ENCODE measurements at places on chromosomes 4 and X.

DNA sequence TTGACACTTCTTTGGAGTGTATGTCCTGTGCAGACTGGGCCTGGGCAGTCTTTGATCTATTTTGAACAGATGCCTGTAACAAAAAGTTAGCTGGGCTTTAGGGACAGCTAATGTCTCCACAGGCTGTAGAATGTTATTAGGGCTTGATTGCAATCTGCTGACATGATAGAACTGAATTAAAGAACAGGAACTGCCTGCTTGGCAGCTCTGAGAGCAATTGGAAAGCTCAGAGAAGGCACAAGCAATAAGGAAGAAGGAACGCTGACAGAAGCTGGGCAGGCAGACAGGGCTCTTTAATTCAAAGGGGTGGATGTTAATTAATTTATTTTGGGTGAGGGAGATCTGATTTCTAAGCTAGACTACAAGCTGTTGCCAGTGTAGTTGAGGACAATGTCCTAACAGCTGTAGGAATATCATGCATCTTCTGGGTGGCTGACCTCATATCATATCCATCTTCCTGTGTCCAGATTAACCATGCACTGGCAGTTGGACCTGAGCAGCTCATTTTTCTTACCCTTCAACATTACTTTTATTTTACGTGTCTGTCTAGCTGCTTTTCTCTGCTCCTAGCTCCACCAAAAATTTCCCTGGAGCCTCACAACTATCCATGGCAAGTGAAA is 20.7 kb upstream of the GRXCR1 start:
- no peak overlapping the region for H3K27ac ChIP-seq
- no peaks in the 10 kb centered on the region for H3K4me1 ChIP-seq
- no peak overlapping the region for H3K4me3 ChIP-seq
- peaks cover 70% of the 10 kb centered on the region for H3K27me3 ChIP-seq
- DNase-seq, result no peak

GRCh38 chr4:111506706-111507105 is 638.5 kb upstream of the FAM241A start:
- H3K36me3 ChIP-seq, result no peaks in the 10 kb centered on the region
- H3K4me1 ChIP-seq, result no peaks in the 10 kb centered on the region
- DNase-seq, result no peak
- H3K4me3 ChIP-seq, result no peak overlapping the region
- no peaks in the 10 kb centered on the region for H3K27me3 ChIP-seq

DNA sequence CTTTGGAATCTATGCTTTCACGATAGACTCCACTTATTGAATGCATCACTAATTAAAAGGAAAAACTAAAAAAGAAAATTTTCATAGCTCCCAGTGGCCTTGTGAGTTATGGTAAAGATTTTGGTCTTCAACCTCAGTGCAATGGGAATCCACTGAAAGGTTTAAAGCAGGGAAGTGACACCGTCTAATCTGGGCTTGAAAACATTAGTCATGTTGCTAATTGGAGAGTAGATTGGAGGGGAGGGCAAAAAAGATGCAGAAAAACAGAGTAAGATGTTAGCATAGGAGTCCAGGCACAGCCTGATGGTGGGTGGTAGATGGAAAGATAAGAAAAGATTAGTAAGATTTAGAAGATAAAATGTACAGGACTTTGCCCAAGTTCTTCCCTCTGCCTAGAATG is 633.1 kb upstream of the FTHL17 start:
- no peak overlapping the region for H3K27ac ChIP-seq
- H3K36me3 ChIP-seq, result no peaks in the 10 kb centered on the region
- no peaks in the 10 kb centered on the region for H3K4me1 ChIP-seq
- H3K4me3 ChIP-seq, result no peak overlapping the region

- no peak overlapping the region for H3K4me3 ChIP-seq
- H3K36me3 ChIP-seq, result no peaks in the 10 kb centered on the region
- no peaks in the 10 kb centered on the region for H3K4me1 ChIP-seq
Measured at GRCh38 chr4:22338796-22339195, 177.1 kb downstream of the ADGRA3 start.

DNA sequence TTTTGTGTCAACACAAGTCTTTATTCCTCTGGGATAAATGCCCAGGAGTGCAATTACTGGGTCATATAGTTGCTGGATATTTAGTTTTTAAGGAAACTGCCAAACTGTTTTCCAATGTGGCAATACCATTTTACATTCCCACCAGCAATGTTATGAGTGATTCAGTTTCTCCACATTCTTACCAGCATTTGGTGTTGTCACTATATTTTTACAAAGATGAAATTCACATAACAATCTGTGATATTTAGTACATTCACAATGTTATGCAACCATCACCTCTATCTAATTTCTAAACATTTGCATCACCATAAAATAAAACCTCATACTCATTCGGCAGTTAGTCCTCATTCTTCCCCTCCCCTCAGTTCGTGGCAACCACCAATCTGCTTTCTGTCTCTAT is 75.0 kb downstream of the MAMLD1 start:
- no peak overlapping the region for H3K27ac ChIP-seq
- H3K36me3 ChIP-seq, result peaks cover 2% of the 10 kb centered on the region
- H3K4me1 ChIP-seq, result no peaks in the 10 kb centered on the region
- H3K4me3 ChIP-seq, result no peak overlapping the region
- H3K27me3 ChIP-seq, result no peaks in the 10 kb centered on the region

DNA sequence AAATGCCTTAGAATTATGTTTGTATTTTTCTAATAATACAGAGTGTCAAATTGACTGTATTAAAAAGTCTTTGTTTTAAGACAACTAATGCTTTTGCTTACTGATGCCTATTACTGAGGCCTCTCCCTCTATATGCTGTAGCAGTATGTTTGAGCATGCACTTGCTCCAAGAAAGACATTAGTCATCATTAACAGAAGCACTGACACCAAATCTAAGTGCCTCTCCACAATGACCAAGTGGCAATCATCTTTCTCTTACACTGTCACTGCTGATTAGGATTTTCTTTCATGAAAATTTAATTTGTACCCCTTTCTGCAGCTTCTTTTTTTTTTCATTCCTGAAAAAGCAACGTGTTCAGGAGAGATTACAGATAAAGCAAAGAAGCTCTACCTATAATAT is 11.1 kb upstream of the MAB21L2 start:
- no peaks in the 10 kb centered on the region for H3K27me3 ChIP-seq
- no peak overlapping the region for H3K4me3 ChIP-seq
- H3K27ac ChIP-seq, result no peak overlapping the region
- peaks cover 20% of the 10 kb centered on the region for H3K4me1 ChIP-seq
- DNase-seq, result no peak

DNA sequence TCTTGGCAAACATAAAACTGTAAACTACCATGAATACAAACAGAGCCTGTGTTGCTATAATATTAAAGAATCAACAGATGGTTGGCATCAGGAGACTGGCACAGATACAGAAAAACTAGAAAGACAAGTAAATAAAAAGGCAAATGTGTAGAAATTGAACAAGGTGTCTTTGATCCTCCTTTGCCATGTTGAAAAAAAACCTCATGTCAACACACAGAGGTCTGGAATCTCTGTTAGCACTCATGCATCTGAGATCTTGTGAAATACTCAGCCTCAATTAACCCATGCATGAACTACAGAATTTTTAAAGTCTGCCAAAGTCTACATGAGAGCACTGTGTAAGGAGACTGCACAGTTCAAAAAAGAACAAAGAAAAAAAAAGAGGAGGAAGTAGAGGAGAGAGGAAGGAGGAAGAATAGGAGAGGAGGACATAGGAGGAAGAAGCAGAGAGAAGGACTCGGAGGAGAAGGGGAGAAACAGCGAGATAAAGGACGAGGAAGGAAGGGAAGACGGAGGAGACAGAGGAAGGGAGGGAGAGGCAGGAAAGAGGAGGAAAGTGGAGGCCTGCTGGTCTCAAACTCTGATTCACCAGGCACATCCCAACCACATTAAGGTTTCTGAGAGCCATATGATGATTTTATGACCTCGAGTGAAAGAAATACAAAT is 52.8 kb downstream of the PRDM5 start:
- no peaks in the 10 kb centered on the region for H3K4me1 ChIP-seq
- no peak for DNase-seq
- no peak overlapping the region for H3K4me3 ChIP-seq
- peak overlapping the region; percentile 1 for H3K27ac ChIP-seq
- no peaks in the 10 kb centered on the region for H3K27me3 ChIP-seq
- H3K36me3 ChIP-seq, result no peaks in the 10 kb centered on the region

- no peak for DNase-seq
- peaks cover 78% of the 10 kb centered on the region for H3K27me3 ChIP-seq
- H3K4me3 ChIP-seq, result no peak overlapping the region
- H3K27ac ChIP-seq, result no peak overlapping the region
- no peaks in the 10 kb centered on the region for H3K36me3 ChIP-seq
- H3K4me1 ChIP-seq, result no peaks in the 10 kb centered on the region
Measured at GRCh38 chr4:78945651-78946179, 6.5 kb upstream of the PAQR3 start.

GRCh38 chrX:146055733-146056132 is 238.1 kb downstream of the SLITRK2 start:
- no peaks in the 10 kb centered on the region for H3K36me3 ChIP-seq
- no peaks in the 10 kb centered on the region for H3K4me1 ChIP-seq
- DNase-seq, result no peak

GRCh38 chr4:53380221-53380620 is 2.8 kb downstream of the FIP1L1 start:
- no peak for DNase-seq
- H3K36me3 ChIP-seq, result peaks cover 43% of the 10 kb centered on the region
- no peak overlapping the region for H3K4me3 ChIP-seq
- H3K27ac ChIP-seq, result no peak overlapping the region
- no peaks in the 10 kb centered on the region for H3K27me3 ChIP-seq
- H3K4me1 ChIP-seq, result peaks cover 39% of the 10 kb centered on the region

DNA sequence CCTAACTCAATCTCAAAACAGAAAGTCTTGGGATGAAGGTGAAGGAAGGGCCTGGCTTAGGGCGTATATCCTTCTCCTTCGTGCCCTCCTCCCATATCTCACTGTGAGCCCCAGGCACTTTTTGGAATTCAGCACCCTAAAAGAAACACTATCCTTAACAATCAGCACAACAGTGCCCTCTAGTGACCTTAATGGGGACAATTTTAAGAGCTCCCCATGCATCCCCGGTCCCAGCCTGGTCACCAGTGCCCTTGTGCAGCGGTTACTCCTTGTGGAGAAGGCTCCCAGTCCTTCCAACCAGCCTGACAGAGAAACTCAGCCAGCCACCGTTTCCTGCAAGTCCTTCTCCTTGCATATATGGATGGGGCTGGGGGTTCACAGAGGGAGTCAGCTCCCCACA is 4.2 kb downstream of the PAK3 start:
- no peak for DNase-seq
- H3K36me3 ChIP-seq, result peaks cover 2% of the 10 kb centered on the region
- H3K27me3 ChIP-seq, result peaks cover 9% of the 10 kb centered on the region
- H3K27ac ChIP-seq, result no peak overlapping the region

DNA sequence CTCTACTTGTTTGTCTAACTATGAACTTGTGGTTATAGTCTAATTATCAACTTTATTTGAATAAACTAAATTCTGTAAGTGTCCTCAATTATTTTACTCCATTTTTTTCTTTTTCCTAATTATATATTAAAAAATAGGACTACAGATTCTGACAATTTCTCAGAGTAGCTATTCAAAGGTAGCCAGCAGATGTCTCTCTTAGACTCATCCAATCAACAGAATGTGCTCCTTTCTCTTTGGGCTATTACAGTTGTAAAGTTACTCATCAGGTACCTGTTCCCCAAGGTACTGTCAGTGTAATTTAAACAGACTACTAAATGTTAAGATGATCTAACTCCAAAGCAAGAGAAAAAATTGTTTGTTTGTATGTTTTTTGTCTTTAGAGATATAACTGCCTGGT is 248.6 kb downstream of the PCDH18 start:
- no peak overlapping the region for H3K4me3 ChIP-seq
- H3K4me1 ChIP-seq, result no peaks in the 10 kb centered on the region
- DNase-seq, result no peak
- H3K27me3 ChIP-seq, result no peaks in the 10 kb centered on the region

- no peaks in the 10 kb centered on the region for H3K4me1 ChIP-seq
- no peak for DNase-seq
- H3K36me3 ChIP-seq, result no peaks in the 10 kb centered on the region
- H3K27me3 ChIP-seq, result no peaks in the 10 kb centered on the region
- H3K27ac ChIP-seq, result no peak overlapping the region
Measured at GRCh38 chr4:33802578-33802977, 2441.7 kb downstream of the ARAP2 start.

All from central memory CD8-positive, alpha-beta T cell (primary cell).